EL (cell line): ENCODE measurements at places on chromosomes 2 and 18.

GRCh38 chr18:44852818-44853217 lies 172.1 kb downstream of the SETBP1 start:
- no peak for DNase-seq

GRCh38 chr2:106275971-106276370 lies 81.9 kb upstream of the UXS1 start:
- no peak for DNase-seq

DNA sequence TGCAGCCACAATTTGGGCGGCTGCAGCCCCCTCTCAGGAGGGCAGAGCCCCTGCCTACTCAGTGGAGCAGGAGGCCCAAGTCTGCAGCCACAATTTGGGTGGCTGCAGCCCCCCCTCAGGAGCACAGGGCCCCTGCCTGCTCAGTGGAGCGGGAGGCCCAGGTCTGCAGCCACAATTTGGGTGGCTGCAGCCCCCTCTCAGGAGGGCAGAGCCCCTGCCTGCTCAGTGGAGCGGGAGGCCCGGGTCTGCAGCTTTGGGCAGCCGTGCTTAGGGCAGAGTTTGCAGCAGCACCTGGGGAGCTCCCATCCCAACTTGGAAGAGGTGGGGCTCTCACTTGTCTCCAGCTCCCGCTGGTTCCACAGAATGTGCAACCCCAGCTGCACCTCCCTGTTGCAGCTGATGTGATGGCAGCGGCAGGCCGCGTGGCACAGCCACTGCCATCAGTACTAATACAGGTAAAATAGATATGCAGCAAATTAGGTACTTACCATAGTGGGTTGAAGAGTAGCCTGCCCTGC lies 99.4 kb downstream of the TWIST2 start:
- no peak for DNase-seq

GRCh38 chr2:10533811-10534321 lies 85.7 kb upstream of the ODC1 start:
- DNase-seq = no peak

DNA sequence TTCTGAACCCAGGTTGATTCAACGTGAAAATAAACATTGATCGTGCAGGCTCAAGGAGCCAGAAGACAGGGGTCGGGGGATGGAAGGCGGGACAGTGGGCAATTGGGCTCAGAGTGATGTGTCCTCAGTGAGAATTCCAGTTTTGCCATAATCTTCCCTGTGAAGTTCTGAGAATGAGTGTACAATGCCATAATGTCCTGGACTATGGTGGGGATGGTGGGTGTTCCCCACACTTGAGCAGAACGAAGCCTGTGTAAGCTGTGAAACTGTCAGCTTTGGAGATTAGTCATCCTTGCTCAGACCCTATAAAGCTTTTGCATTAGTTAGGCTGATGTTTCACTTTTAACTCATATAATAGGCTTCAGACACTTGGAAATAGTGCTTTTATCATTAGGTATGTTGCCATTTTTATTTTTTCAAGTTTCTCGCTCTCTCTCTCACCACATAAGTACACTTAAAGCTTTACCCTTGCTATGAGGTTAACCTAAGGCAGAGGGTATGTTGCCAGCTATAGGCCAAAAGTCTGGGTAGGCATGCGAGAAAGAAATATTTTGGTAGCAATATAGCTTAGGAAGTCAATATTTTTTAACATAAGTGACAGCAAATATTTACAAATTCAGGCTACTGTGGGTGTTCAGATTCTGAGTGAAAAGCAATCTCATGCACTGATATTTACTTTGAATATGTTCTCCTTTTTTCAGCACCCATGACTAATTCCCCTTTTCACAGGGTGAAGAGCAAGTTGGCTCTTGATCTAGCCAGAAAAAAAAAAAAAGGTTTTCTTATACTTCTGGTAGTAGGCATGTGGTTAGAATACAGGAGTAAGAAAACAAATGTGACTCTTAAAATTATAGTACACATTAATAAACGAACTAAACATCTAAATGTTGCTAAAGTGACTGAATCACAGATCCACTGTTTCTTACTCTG lies 47.2 kb downstream of the CDC42EP3 start:
- DNase-seq = peak; percentile 75

GRCh38 chr2:172836347-172836821 lies 100.7 kb downstream of the RAPGEF4 start:
- DNase-seq = peak; percentile 81

- no peak for DNase-seq
Measured at GRCh38 chr18:12302391-12303147, 5.5 kb upstream of the TUBB6 start.

GRCh38 chr18:62157843-62158242 lies 29.0 kb downstream of the PIGN start:
- no peak for DNase-seq

DNA sequence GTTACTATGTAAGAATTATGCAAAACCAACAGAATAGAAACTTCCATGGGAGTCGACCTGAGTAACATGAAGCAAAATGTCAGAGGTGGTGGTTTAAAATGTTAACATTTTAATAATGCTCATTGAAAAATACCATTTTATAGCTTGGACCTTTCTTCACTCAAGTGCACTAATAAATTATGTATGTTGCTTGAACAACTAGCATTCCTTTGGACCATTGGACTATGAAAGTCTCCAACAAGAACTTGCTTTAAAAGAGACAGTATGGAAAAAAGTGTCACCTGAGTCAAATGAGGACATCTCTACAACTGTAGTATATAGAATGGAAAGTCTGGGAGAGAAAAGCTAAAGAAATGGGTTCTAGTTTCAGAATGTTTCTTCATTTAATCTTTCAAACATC lies 51.9 kb downstream of the GLS start:
- no peak for DNase-seq

GRCh38 chr18:35051641-35052377 lies 10.6 kb downstream of the MAPRE2 start:
- peak; percentile 45 for DNase-seq

DNA sequence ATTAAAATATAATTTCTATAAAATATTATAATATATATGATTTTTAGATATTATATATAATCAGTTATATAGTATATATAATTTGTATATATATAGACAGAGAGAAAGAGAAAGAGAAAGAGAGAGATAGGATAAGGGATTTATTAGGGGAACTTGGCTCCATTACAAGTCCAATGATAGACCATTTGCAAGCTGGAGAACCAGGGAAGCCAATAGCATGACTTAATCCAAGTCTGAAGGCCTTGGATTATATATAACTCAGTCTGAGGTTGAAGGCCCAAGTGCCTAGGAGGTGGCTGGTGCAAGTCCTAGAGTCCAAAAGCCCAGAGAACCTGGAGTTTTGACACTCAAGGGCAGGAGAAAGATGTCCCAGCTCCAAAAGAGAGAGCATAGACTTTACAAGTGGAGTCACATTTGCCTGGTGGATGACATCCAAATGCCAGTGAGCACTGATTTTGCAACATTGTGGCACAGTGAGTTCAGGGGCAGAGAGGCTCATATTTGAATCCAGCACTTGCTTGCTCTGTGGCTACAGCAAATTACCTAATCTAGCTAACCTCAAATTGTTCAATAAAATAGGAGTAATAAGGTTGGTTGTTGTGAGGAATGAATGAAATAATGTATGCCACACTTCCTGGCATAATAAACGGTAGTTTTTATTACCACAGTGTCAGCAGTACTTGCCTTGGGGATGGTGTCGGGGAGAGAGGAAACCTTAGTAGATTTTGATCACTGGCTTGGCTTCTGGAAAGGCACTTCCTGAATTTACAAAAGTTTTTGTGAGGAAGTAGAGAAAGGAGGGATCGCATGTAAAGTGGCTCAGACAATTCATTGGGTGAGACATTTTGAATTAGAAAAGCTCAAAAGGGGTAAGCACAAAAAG lies 69.6 kb upstream of the CD28 start:
- DNase-seq = no peak

DNA sequence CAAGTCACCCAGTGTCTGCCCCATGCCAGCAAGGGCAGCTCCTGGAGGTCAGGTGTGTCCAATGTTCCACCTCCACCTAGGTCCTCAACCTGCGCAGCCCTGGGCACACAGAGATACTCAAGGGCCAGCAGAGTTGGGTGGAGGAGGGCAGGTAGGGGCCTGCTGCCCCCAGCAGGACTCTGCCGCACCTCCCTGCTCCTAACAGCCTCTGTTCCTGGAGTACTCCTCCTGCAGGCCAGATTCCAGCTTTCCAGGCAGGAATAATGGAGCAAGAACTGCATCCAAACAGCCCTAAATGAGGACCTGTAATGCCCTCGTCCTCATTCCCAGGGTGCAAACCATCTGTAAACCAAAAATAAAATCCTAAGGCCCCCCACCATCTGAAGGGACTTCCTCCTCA lies 44.4 kb upstream of the ACAA2 start:
- DNase-seq = no peak

GRCh38 chr2:2048461-2048860 lies 282.6 kb downstream of the MYT1L start:
- no peak for DNase-seq

GRCh38 chr2:67476809-67477790 lies 80.0 kb downstream of the ETAA1 start:
- DNase-seq = peak; percentile 53

DNA sequence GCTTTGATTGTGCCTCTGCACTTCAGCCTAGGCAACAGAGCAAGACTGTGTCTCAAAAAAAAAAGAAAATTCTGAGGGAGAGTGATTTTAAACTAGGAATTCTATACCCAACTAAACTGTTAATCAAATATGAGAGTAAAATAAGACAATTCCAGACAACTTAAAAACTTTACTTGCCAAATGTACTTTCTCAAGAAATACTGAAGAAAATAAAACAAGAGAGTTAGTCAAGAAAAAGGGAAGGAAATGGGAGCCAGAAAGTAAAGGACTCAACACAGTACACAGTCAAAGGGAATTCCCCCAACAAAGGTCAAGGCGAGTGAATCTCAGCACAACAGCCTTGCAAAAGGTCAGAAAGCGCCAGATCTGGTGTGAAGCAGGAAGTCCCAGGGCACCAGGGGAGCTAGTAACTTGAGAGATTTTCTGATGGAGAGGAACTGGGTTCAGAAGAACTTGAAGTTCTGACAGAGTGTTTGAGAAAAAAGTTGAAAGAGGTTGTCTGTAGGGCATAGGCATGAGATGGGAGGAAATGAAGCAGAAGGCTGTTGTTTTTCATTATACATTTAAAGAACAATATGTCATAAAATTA lies 22.6 kb upstream of the TBC1D8 start:
- DNase-seq = no peak

DNA sequence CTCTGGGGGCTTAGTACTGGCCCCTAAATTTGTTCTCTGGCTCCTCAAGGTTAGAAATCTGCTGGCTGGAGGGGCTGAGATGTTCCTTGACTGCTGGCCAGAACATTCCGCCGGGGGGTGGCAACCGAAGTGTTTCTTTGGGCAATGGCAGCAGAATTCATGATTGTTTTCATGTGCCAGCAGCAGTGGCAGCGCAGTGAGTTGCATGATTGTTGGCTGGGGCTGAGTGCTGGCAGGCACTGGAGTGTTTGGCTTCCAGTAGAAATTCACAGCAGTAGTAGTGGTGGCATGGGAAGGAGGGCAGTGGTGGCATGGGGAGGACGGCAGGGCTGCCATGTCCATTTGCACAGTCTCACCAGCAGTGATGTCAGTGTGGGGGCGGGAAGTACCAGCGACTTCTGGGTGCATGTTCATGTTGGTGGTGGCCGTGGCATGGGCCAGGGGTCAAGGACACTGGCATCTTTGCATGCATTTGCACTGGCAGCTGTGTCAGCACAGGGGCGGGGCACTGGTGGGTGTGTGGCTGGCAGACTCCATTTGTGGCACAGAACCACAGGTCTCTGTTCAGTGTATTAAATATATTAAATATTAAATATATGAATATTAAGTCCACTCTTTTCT lies 130.6 kb upstream of the CDH7 start:
- no peak for DNase-seq

- DNase-seq = peak; percentile 36
Measured at GRCh38 chr2:150470435-150470834, 17.0 kb downstream of the RND3 start.

DNA sequence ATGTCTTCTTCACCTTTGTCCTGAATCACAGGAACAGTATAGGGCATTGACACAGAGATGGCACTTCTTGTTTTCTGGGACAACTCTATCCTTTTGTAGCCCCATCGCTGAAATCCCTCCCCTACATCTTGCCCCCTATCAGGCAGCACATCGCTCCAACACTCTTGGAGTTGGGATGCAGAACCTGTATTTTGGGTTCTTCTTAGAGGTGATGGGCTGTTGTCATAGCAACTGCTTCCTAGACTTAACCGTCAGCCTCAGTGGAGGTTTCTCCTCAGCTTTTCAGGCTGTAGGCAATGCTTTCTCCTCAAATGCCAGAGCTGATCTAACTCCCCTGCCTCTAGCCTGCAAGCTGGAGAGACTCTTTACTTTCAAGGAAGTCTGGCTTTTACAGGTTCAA lies 99.9 kb upstream of the SPRED2 start:
- DNase-seq = no peak

DNA sequence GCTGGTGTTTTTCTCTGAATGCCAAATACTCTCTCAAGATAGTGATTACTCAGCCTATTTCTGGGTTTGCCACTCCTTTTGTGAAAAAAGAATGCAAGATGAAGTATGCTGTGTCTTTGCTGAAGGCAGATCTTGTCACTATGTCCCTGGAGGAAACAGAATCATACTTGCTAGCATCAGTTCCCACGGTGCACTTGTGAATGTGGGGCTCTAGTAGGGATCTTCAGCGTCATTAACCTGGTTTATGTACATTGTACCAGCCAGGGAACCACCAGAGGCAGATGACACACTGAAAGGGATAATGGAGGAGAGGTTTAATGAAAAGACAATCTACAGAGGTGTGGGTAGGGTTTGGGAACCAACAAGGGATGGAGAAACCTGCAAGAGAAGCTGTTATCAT lies 131.0 kb upstream of the CXCR4 start:
- DNase-seq = no peak

GRCh38 chr2:84919885-84920580 lies 14.6 kb downstream of the TMSB10 start:
- peak; percentile 96 for DNase-seq

GRCh38 chr2:35852-36251 lies 10.5 kb downstream of the FAM110C start:
- no peak for DNase-seq

DNA sequence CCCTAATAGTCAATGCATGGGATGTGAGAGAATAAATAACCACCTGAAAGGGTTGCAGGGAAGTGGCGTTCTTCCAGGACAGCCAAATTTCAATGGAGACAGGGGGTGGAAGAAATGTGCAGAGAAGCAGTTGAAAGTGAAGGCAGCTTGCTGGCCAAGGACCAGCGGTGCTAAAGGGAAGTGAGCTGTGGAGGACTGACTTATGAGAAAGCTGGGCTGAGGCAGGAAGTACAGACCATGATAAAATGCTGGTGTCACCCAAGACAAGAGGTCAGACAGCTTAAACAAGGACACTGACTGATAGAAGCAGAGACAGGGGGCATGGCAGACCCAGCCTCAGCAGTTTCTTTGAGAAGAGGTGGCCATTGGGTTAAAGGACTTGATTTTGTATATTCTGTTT lies 106.7 kb downstream of the DTNB start:
- no peak for DNase-seq

DNA sequence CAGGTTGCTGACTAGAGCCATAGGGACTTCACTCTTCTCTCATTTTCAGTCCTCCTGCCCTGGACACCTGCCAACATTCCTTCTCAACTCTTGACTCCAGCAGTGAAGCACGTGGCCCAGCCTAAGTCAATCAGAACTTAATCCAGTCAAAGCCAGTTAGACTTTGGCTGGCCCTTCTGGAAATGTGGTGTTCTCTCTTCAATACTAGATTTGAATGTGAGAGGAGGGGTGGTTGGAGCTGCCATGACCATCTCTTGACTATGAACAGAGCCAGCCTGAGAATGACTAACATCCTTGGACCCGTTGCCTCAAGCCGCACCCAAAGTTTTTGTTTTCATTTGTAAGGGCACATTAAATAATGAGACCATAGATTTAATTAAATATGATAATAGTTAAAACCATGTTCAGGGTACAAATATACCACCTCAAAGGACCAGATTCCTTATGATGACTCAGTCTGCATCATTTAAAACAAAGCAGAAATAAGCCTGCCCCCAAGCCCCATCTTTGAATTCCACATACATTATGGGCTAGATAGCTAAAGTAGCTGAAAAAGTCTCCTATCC lies 49.7 kb upstream of the RASGRP3 start:
- DNase-seq = peak; percentile 71
